ENCODE measurements at places on chromosomes 1 and 21.

DNA sequence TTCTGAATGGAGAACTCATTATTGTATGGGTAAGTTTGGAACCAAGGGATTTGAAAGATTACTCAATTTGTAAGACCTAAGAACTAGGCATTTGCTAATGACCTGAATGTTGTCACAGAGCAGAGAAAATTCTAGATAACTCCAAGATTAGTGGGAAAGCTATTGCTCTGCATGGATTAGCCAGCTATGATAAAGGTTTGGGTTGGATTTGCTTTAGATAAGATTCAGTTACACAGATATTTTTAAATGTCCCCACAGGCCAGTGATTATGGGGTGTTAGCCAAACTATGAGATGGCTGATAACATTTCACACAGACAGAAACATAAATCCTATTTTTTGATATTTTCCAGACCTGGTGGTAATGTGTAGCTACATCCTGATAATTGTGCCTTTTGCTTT, 88.2 kb downstream of the NTPCR start:
- no peak for DNase-seq

- DNase-seq, result no peak
Observed at GRCh38 chr21:38839328-38840286, 33.9 kb downstream of the ETS2 start.

DNA sequence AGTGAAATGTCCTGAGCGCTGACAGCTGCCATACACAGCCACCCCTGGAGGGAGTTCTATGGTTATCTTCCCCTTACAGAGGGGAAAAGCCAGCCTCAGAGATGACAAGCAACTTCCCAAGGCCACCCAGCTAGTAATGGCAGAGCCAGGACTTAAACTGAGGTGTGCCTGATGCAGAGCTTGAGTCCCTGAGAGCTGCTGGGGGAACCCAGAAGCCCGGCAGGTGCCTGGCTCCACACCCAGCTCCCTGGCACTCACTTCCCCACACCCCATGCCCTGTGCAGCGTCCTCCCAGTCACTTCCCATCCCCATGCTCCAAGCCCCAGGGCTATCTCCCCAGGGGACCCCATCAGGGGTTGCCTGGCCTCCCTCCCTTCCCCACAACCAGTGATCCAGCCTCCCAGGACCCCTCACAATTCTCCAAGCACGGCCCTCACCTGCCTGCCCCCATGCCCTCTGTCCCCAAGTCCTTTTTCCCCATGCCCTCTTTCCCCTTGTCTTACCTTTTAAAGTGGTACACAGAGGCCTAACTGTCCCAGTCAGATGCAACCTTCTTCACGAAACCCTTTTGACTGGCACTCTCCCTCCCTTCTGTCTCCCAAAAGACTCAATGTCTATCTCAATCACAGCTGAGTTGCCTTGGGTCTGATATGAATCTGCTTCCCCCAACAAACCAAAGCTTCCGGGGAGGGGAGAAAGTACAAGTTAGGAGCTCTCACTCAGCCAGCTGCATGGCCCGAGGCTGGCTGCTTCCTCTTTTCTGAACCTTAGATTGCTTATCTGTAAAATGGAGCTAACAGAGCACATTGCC, 39.8 kb upstream of the LRP8 start:
- peak; percentile 61 for DNase-seq

DNA sequence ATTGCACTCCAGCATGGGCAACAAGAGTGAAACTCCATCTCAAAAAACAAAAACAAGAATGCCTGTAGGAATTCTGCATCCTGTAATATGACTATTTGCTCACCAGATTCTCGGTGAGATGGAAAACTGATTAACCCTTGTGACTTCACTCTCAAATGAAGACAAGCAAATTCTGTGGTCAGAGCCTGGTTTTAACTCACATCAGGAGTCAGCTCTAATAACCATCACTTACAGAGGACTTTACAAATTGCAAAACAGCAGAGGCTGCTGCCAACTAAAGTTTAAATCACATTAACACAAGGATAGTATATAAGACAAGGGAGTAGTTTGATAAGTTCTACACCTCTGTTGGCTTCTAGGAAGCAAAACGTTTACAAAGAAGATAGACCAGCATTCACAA, 35.7 kb upstream of the FAM163A start:
- no peak for DNase-seq

- DNase-seq, result no peak
Observed at GRCh38 chr1:2998503-2999100, 22.7 kb upstream of the ACTRT2 start.

DNA sequence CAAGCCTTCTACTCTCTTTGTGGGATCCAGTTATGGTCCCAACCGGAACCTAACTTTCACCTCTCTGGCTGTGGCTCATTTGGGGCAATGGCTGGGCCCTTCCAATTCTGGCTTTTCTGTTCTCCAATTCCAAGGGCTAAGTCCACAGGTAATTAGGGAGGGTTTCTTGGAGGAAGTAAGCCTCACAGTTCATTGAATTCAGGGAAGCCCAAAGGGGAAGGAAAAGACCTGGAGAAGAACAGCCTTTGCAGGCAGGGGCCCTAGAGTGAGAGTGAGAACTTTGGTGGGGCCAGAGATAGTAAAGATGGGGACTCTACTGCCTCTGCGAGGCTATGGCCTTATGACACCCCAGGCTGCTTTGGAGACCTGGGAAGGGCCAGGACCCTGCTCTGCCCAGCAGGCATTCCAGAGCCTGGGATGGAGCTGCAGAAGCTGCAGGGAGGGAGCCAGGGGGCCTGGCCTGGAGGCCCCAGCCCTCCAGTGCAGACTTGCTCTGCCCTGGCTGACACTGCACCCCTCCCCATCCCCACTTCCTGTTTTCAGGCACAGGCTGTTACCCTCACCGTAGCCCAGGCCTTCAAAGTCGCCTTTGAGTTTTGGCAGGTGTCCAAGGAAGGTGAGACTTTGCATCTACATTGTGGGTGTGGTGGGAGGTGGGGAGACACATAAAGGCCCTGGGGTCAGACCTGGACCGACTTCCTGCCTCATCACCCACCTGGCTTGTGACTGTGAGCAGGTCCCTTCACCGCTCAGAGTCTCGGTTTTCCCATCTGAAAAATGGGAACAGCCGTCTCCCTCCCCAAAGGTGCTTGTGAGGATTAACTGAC, 18.9 kb downstream of the LDLRAP1 start:
- DNase-seq, result peak; percentile 93

- no peak for DNase-seq
Observed at GRCh38 chr1:35619237-35620121, 21.8 kb downstream of the PSMB2 start.

GRCh38 chr1:221164029-221164428, 284.8 kb downstream of the HLX start:
- no peak for DNase-seq

DNA sequence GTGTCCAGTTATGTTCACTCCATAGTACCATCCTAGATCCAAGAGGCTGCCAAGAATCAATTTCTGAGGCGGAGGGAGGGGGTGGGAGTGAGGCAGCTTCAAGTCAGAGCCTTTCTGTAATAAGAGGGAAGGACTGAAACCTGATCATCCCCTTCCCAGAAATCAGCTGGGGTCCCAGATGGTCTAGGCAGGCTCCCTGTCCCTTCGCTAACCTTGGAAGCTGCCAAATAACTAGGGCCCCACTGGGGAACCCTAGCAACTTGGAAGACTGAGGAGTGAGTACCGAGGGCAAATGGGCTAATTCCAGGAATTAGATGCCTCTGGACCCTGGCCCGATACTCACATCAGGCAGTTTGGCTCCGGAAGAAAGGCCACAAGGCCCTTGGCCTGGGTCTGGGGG, 113.3 kb downstream of the NAV1 start:
- no peak for DNase-seq

DNA sequence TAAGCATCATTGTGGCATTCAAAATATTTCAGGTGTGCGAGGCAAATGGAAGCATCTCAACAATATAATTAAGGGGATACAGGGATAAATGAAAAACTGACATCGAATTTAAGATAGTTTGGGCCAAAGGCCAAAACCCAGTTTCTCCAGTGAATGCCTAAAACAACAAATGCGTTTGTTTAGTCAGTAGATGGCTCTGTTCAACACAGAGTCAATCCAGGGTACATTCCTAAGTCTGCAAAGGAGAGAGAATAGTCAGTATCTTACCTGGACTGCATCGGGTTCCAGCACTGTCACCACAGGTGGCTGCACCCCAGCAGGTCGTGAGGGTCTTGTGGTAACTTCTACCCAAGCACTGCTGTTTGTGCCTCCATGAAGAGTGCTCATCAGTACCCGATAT, 321.1 kb downstream of the KCTD3 start:
- no peak for DNase-seq

- no peak for DNase-seq
Observed at GRCh38 chr1:64263856-64264255, 60.4 kb downstream of the UBE2U start.

DNA sequence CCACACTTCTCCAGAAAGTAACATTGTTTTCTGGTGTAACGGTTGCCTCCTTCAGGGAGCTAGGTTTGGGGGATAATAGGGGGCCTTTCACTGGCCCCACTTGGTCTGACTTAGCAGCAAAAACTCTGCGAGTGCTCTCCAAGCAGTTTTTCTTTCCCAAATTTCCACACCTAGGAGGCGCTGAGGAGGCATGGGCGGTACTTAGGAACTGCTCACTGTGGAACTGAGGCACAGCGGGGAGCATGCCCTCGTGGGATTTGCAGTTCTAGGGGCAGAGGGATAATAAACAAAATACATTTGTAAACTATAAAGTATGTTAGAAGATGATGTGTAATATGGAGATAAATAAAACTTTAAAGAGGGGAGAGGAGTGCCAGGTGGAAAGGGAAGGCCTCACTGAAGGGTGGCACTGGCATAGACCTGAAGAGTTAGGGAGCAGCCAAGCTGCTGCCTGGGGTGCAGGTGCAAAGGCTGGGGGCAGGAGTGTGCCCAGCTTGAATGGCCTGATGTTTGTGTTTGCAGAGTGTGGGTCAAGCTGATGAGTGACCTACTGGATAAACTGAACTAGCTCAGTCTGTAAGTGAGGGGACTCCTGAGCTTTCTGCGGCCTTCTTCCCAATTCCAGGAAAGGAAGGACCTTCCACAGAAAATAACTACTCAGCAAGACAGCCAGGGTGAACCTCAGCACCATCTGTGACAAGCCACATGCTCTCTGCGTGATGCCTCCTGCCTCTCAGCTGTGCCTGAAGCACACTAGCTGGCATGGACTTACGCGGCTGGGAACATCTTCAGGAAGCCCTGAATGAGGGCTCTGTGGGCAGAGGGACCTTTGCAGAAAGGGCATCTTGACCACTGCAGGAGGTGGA, 1.9 kb downstream of the EPHX1 start:
- no peak for DNase-seq

- DNase-seq, result no peak
Observed at GRCh38 chr1:3211582-3212375, 142.8 kb downstream of the PRDM16 start.

DNA sequence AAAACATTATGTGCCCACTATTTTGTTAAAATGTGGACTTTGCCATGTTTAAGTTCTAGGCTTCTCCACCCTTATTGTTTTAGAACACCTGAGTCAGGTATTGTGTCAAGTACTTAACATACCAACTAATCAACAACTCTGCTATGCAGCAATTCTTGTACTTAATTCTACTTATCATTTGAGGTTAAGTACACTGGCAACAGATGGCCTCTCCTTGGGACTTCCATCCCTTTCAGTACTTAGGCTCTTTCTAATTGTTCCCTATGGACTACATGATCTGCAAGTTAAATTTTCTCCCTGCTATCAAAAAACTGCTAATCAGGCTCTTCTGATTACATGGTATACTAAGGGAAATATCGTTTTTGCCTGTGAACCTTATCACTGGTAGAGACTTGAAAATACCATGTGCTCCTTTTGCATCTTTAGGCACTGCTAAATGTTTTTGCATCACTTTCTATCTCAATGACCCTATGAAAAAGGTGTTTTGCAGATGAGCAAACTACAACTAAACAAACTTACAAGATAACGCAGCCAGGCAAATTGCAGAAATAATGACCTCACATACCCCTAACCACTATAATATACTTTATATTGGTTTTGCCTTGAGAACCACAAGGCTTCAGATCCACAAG, 18.9 kb downstream of the SFPQ start:
- no peak for DNase-seq

DNA sequence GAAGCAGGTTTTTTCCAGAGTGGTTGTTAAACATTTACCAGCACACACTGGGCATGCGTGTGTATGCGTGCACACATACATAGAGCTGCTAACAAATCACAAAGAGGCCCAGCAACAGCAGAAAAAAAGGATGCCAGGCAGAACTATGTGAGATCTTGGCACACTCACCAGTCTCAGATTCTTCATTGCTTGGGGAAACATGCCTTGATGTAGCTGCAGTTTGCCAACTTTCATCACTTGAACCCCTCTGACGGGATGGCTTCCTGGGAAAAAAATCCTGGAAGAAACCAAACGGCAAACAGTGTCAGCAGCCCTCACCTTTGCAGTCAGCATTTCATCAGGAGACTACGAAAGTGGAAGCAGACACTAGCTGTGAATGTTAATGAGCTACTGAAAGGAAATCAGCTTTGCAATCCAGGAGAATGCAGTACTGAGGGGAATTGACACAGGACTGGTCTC, 609.1 kb downstream of the KIF26B start:
- DNase-seq, result no peak

GRCh38 chr1:17837233-17838030, 82.3 kb downstream of the ACTL8 start:
- DNase-seq, result no peak

- no peak for DNase-seq
Observed at GRCh38 chr1:64685217-64685616, 59.7 kb upstream of the RAVER2 start.

DNA sequence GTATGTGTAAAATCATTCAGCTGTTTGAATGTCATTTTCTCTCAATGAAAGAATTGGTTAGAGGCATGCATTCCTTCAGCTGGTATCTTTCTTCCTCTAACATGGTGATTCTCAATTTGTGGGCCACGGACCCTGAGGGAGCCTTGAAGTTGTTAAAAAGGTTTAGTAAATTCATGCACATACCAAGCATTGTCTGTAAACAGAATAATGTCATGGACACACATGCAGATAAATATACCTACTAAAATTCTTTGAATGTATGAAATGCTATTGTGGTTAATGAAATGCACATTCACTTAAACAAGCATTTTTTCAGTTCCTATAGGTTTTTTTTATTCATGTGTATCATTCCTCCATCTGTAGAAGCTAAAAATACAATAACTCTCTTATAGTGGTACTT, 65.4 kb downstream of the PBX1 start:
- DNase-seq, result no peak

GRCh38 chr1:206895325-206895724, 1.9 kb upstream of the IL24 start:
- no peak for DNase-seq

GRCh38 chr1:187038784-187039183, 210.0 kb downstream of the PLA2G4A start:
- DNase-seq, result no peak

DNA sequence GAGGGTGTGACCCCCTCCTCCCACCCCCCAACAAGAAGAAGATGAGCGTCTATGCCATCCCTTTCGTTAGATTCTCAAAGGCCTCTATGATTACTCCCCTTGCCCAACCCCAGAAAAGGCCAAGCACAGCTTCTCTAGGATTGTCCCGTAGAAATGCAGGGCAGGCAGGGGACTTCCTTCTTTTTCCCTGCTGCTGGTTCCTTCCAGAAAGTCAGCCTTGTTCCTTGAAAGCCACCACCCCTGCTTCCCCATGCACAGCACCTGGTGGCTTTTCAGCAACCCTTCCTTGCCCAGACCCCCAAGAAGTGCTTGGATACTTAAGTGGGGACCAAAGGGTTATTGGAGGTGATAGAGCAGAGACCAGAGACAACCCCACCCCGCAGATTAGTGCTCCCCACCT, 75.1 kb downstream of the ARHGEF10L start:
- DNase-seq, result no peak
